ENCODE measurements at places on chromosomes 11 and 22.
A peak's percentile ranks its signal among the peaks of the same experiment; 100 is the strongest.

DNA sequence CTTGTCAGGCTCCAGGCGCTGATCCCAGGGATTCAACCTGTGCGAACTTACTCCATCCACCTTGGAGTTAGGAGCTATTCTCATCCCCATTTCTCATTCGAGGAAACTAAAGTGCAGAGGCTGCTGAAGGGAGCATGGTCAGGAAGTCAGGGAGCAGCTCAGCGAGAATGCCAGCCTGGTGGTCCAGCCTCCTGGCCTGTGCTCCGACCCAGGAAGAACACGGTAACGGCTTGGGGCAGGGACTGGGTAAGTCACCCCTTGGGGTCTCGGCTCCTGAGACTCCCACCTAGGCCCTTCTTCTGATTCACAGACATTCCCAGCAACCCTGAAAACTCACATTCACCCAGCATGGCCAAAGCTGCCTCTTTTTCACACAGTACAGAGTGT, 132.8 kb downstream of the CRYBB2 start:
- DNase-seq: no peak

- DNase-seq: no peak
These were observed 186.0 kb upstream of the ANO5 start for GRCh38 chr11:22006901-22007300.

- DNase-seq: no peak
These were observed 36.0 kb downstream of the PARVA start for GRCh38 chr11:12413141-12414052.

DNA sequence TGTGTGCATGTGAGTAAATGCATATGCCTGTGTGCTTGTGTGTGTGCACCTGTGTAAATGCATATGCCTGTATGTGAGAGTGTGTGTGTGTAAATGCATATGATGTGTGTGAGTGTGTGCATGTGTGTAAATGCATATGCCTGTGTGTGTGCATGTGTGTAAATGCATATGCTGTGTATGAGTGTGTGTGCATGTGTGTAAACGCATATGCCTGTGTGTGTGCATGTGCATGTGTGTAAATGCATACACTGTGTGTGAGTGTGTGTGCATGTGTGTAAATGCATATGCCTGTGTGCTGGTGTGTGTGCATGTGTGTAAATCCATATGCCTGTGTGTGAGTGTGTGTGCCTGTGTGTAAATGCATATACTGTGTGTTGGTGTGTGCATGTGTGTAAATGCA, 37.8 kb downstream of the GGTLC2 start:
- no peak for DNase-seq

- DNase-seq: peak; percentile 63
These were observed 354.4 kb downstream of the SOX6 start for GRCh38 chr11:16001899-16002426.

- no peak for DNase-seq
These were observed 18.1 kb downstream of the MAML2 start for GRCh38 chr11:96324912-96325311.

DNA sequence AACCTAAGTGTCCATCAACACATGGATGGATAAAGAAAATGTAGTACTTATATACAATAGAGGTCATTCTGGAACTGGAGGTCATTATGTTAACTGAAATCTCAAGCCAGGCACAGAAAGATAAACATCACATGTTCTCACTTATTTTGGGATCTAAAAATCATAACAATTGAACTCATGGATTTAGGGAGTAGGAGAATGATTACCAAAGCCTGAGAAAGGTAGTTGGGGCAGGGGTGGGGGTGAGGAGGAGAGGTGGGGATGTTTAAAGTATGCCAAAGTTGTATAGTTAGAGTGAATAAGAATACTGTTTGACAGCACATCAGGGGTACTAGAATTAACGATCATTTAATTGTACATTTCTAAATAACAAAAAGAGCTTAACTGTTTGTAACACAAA, 1112.7 kb downstream of the DLG2 start:
- DNase-seq: peak; percentile 23

DNA sequence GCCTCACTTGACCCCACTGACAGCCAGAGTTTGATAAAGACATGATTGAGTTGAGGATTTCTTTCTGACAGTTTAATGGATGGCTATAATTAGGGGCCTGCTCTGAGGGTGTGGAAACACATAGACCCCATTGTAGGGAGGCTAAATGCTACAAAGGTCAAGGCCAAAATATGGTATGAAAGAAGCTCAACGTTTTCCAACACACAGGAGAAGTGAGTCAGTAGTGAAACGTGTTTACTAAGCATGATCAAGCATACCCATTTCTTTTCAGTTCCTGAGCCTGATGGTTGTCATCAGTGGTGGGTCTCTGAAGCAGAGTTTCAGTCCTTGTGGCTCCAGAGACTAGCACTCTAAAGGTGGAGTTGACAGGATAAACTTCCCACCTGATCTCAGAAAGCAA, 69.7 kb downstream of the SNX19 start:
- DNase-seq: no peak

DNA sequence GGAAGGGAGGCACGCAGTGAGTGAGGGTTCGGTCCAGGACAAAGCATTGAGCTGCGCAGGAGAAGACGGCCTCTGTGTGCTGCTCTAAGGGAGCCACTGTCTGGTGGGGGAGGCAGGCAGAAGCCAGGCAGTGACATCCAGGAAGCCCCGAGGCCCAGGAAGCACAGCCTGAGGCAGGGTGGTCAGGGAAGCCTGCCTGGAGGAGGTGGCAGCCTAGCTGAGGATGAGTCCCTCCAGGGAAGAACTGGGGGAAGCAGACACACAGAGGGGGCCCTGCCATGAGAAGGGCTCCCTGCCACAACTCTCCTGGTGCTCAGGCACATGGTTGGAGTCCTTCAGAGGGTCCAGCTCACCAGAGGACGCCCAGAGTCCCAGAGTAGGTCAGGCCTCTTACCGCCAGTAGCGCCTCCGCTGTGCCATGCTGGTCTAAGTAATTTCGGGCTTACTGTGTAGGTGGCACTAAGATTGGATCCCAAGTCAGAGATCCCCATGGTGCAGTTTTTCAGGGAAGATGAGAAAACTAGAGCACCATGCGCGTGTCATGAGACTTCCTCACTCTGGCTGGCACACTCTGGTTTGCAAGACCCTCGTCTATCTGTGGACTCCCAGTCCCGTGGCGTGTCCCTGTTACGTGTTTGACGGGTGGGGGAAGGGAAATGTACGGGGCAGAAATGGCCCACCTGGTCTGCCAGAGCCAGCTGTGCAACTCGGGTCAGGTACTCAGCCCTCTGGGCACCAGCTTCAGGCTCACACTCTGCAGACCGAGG, 887.2 kb downstream of the BRD1 start:
- no peak for DNase-seq

- DNase-seq: no peak
These were observed 132.6 kb downstream of the MICAL2 start for GRCh38 chr11:12242966-12243365.

- DNase-seq: no peak
These were observed 76.8 kb upstream of the PARVG start for GRCh38 chr22:44103735-44104480.

GRCh38 chr22:48348855-48349254, 1478.8 kb downstream of the BRD1 start:
- DNase-seq: no peak

- DNase-seq: no peak
These were observed 17.1 kb upstream of the NRIP3 start for GRCh38 chr11:9020916-9021315.

- DNase-seq: no peak
These were observed 68.0 kb upstream of the KCNQ1OT1 start for GRCh38 chr11:2767801-2768200.

GRCh38 chr22:22820626-22821025, 67.0 kb upstream of the IGLL5 start:
- no peak for DNase-seq

DNA sequence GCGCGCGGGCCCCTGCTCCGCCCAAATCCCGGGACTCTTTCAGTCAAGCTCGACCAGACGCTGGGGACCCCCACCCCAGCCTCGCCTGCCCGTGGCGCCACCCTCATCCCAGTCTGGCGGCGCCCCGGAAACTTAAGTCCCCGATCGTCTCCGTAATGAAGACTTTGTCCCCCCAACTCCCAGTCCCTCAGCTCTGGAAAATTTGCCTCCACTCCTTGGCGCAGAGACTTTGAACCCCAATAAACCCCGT, 348 bp downstream of the PLCB3 start:
- DNase-seq: no peak

DNA sequence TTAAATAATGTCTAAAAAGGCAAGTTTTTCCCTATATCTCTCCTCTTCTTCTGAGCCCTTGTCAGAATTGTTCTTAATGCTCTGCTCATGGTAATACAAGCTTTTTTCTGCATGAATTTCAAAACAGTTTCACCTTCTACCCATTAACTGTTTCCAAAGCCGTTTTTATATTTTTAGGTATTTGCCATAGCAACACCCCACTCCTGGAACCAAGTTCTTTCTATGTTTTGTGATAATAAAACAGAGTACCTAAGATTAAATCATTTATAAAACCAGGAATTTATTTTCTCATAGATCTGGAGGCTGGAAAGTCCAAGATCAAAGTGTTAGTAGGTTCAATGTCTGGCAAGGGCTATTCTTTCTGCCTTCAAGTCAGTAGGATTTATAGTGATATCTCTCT, 497.4 kb downstream of the ETS1 start:
- no peak for DNase-seq

DNA sequence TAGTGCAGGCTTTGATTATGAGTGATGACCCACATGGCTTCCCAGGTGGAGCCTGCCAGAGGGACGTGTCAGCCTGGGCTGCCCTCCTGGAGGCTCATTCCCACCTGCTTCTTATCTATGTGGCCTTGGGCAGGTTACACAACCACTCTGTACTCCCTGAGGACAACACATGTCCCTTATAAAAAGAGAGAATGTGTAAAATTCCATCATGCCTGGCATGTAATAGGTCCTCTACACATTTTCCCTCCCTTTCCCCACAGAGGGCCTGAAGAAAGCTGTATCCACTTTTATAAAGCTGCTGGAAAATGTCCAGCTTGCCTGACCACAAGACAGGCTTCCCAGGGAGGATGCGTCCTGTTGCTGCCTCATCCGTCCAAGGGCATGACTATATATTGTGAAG, 55.0 kb upstream of the VSTM5 start:
- DNase-seq: no peak

DNA sequence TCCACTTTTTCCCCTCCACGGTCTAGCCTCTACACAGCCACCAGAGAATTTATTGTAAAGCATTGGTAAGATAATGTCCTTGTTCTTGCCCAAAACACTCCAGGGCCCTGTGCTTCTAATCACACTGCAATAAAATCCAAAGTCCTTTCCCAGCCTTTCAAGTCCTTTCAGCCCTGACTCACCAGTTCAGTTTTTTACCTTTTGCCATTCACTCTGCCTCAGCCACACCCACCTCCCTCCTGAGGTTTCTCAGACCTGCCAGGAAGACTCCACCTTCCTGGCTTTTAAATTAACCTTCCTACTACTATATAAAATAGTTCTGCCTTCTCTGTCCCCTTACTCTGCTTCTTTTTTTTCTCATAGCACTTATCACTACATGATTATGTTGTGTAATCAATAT, 91.0 kb upstream of the ARHGAP32 start:
- peak; percentile 23 for DNase-seq

DNA sequence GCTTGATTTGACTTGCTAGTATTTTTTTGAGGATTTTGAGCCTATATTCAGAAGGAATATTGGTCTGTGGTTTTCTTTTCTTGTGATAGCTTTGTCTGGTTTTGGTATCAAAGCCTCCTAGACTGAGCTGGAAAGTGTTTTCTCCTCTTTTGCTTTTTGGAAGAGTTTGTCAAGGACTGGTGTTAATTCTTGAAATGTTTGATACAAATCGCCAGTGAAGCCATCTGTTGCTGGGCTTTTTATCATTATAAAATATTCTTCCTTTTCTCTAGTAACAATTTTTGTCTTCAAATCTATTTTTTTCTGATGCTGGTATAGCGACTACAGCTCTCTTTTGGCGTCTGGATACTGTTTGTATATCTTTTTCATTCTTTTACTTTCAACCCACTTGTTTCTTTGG, 45.2 kb downstream of the MPPED1 start:
- DNase-seq: no peak

- DNase-seq: no peak
These were observed 2.4 kb downstream of the CHEK1 start for GRCh38 chr11:125627236-125627910.

- no peak for DNase-seq
These were observed 13.4 kb downstream of the CCDC134 start for GRCh38 chr22:41813726-41814410.

- peak; percentile 13 for DNase-seq
These were observed 8.6 kb upstream of the CD82 start for GRCh38 chr11:44556735-44557409.

DNA sequence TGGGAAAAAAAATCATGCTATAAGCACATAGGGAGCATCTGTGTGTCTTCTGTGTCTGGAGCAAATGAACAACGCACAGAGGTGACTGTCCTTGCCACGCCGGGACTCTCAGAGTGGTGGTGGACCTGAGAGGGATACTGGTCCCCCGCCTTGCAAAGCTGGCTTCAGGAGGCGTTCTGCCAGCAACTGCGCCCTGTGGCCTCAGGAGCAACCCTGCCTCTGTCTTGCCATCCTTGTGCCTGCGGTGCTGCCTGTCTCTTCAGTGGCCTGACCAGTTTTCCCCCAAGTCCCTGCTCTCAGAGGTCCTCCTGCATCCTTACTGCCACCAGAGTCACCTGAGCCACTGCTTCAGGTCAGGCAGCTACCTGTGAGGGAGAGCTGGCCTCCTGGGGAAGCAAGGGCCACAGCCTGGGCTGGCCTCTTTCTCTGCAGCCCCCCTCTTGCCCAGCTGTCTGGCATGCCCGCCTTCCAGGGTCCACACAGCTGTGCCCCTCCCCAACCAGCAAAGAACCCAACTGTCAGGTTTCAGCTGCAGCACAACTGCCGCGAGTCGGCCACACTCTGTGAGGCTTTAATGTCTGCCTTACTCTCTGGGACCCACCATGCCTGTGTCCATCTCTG, 30.4 kb upstream of the YPEL1 start:
- DNase-seq: no peak

GRCh38 chr22:28249402-28249801, 330.3 kb upstream of the PITPNB start:
- DNase-seq: no peak

GRCh38 chr11:35029979-35030682, 108.8 kb upstream of the CD44 start:
- DNase-seq: no peak

DNA sequence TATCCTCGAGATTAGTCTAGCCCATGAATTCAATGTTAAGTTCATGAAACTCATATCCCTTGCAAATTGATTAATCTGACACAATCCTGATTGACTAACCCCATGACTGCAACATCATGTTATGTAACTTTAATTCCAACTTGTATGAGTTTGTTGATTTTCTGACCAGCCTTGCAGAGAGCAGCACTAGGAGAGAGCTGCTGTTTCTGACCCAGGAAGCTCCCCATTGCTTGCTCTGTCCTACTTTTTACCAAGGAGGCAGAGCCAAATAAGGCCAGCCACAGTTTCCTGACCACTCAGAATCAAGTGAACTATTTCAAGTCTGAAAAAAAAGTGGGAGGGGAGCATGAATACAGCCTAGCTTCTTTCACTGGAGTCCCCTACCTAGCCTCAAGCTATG, 13.2 kb downstream of the MPZL3 start:
- DNase-seq: no peak

GRCh38 chr11:34909955-34910354, 6.2 kb downstream of the APIP start:
- no peak for DNase-seq

- DNase-seq: no peak
These were observed 162.8 kb downstream of the ST3GAL4 start for GRCh38 chr11:126518071-126518971.

Measured in NCI-H1417 (cell line).